ENCODE measurements at places on chromosomes 2 and 18.

DNA sequence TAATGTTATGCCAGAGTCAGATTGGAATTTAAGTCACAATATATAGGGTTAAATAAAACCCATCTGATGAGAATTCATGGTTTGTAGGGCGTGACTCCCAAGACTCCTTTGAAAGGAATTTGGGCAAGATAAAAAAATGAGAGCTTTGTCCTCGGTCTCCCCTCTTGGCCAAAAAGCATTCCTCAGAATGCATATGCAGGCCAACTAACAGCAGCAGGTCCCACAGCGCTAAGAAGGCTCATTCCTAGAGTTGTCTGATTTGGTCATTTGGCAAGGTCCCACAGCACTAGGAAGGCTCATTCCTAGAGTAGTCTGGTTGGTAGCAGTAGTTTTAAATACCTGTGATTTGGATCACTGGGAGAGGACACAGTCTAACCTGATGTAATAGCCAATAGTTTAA lies 106.3 kb upstream of the B3GNT2 start:
- DNase-seq = no peak

DNA sequence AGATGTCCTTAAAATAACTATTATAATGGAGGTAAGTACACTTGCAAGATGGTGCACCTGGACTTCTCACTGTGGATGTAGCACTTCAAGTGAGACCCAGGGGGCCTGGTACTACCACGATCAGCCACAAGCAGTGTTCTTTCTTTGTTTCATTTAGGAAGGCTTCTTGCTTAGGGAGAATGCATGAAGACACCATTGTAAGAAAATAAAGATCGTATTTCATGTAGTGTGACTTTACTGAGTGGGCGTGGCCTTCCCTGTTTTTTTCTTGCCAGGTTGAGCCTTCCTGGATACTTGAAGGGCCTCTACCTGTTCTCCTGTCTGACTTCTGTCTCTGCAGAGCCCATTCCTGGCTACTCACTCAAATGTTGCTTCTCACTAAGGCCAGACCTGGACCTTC lies 615.6 kb upstream of the SOX11 start:
- no peak for DNase-seq

- DNase-seq = no peak
Observed at GRCh38 chr2:111235192-111236015, 114.7 kb downstream of the BCL2L11 start.

- no peak for DNase-seq
Observed at GRCh38 chr2:164675027-164675426, 53.7 kb upstream of the GRB14 start.

GRCh38 chr2:19944205-19944845 lies 42.5 kb upstream of the TTC32 start:
- DNase-seq = no peak

- no peak for DNase-seq
Observed at GRCh38 chr2:216516730-216517350, 18.2 kb downstream of the RPL37A start.

DNA sequence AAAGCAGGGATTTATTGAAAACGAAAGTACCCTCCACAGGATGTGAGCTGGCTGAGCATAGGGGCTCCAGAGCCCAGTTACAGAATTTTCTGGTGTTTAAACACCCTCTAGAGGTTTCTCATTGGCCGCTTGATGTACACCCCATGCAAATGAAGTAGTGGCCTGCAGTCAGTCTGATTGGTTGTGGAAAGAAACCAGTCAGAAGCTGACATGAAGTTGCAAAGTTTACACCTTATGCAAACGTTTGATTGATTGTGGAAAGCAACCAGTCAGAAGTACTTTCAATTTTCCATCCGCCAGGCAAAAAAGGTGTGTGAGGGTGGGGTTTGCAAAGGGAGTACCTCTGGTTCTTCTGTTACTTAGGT lies 62.3 kb downstream of the VWA3B start:
- DNase-seq = no peak

Data from HuH-7.5 (cell line).